ENCODE measurements at places on chromosomes 1 and 21. TPM values are rescaled to one million over a fixed set of nuclear protein-coding genes. Genes with fewer than 3 reads are reported as not detected.

- DNase-seq = no peak
These were observed 122.3 kb downstream of the DISC1 start for GRCh38 chr1:231748760-231749415.

DNA sequence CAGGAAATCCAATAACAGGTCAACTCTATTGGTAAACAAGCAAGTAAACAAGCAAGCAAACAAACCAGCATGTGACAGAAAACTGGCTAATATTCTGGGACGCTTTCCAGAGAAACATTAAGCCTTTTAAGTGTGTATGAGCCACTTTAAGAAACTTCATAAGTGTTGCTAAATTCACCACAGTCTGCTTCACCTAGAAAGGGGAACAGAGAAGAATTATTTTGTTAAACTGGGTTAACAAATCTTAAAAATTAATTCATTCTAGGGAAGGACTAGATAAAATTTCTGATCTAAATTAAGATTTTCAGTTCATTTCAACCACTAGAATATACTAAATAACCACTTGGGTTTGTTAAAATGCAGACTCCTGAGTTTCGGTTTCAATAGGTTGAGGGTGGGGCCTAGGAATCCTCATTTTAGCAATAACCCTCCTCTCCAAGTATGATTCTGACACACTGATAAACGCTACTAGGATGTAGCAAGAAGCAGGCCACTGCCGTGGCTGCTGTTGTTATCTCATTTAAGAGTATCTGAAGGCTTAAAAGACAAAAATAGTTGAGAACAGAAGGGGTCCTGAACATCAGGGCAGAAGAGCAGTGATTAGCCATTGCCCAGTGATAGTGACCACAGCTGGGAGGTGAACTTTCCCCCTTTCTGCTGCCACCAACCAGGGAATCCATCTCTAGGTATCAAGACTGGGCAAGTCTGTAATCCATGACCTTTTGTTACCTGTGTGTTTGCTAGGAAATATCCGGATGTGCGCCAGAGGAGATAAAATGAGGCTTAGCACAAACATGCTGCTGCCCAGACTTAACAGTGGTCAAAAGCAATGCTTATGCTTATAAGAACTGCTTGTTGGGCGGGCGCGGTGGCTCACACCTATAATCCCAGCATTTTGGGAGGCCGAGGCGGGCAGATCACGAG is 11.2 kb downstream of the CREG1 start:
- DNase-seq = no peak

DNA sequence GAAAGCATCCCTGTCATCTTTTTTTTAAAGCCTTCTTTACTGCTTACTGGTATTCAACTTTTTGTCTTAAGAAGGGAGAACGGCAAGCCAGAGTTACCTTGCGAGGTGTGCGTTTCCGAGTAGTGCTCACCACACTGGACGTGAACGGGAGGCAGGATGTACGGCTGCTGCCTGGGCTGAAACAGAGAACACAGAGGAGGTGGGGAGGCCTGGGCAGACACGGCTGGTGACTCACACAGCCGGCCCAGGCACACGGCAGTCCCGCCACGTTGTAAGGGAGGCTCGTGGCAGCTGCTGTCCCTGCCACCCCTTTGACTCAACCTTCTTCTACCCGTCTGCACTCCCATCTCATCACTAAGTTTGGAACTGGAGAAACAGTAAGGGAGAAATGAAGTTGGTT is 105.8 kb downstream of the SMYD2 start:
- no peak for DNase-seq

- no peak for DNase-seq
These were observed 86.8 kb downstream of the WLS start for GRCh38 chr1:68145418-68146126.

Gene KRTAP7-1
- not detected for total RNA-seq

Gene MAB21L3
- total RNA-seq = not detected

DNA sequence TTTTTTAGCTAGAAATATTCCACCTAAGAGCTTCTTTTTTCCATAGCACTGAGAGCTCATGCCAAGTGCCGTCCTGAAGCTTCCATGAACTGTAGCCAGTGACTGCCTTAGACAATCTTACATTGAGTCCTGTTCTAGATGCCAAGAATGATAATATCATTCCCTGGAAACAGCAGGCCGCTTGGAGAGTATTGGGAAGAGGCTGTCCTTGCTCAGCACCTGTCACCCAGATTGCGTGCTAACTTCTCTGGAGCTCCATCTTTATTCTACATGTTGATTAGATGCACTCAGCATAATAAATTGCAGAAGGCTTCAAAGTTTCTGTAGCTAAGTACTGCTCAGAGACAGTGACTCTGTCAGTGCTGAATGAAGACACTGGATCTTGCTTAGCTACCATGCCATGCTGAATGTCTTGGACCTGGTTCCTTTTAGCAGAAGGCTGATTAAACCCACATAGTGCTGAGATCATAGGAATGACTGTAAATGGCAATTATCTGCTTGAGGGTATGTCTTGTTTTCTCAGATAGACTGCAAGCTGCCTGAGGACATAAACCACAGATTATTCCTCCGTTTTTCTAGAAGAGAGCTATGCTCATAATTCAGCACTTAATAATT is 83.1 kb upstream of the IRF2BP2 start:
- DNase-seq = no peak

DNA sequence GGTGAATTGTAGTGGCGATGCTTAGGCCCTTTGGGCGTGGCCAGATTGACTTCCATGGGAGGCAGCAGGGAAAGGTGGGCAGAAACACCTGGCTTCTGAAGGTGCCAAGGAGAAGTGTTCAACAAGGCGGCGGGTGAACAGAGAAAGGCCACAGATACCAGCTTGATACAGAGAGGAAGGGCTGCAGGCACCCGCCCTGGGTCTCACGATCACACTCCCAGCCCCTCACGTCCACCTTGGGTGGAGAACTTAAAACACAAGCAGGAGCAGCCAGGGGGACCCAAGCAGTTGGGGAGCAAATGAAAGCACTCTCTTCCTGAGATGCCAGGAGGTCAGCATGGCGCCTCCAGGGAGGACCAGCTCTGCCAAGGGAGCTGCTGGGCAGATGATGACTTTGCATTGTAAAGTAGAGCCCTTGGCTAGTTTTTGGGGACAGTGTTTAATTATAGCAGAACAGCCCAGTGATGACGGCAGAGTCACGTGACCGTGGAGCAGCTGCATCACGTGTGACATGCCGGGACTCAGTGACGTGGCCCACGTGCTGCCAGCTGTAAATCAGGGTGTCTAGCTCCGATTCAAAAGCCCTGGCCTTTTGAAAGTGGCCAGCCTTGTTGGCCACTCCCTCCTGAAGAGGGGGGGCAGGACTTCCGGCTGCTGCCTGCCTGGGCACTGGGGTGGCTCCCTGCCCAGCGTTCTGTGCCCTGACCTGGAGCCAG is 19.0 kb downstream of the SLC37A1 start:
- DNase-seq = no peak

DNA sequence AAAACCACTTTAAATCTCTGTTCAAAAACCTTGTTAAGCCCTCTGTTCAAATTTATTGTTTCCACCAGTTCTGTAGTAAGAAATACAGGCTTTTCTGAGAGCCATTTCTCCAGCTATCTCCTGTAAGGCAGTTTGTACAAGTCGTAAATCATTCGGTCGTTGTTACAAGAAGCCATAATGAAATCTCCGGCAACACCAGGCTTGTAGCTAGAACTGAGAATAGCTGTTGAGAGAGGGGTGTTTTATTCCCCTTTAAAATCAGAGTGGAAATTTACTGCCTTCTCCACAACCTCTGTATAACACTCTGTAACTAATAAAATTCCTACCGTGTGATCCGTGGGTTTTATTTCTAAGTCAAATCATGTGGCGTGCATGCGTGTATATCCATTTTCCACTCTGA is 335.8 kb upstream of the KAZN start:
- no peak for DNase-seq

- no peak for DNase-seq
These were observed 33.2 kb downstream of the ZBTB40 start for GRCh38 chr1:22484706-22485345.

DNA sequence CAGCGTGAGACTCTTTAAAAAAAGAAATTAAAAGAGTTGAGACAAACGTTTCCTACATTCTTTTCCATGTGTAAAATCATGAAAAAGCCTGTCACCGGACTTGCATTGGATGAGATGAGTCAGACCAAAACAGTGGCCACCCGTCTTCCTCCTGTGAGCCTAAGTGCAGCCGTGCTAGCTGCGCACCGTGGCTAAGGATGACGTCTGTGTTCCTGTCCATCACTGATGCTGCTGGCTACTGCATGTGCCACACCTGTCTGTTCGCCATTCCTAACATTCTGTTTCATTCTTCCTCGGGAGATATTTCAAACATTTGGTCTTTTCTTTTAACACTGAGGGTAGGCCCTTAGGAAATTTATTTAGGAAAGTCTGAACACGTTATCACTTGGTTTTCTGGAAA is 31.2 kb downstream of the IFNAR1 start:
- no peak for DNase-seq

DNA sequence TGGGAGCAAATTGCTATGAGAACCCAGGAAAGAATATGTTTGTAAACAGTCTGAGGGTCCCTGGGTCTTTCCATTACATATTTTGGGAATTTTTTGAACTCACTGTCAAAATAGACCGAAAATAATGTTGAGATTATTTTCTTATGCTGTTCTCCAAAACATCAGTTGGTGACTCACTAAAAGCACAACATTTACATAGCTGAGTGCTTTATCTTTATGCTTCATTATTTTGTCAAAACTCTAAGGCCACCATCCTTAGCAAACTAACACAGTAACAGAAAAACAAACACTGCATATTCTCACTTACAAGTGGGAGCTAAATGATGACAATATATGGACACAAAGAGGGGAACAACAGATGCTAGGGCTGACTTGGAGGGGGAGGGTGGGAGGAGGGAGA is 459.3 kb downstream of the ADGRL2 start:
- DNase-seq = no peak

GRCh38 chr1:94463765-94464330 is 45.7 kb downstream of the ABCD3 start:
- DNase-seq = no peak

DNA sequence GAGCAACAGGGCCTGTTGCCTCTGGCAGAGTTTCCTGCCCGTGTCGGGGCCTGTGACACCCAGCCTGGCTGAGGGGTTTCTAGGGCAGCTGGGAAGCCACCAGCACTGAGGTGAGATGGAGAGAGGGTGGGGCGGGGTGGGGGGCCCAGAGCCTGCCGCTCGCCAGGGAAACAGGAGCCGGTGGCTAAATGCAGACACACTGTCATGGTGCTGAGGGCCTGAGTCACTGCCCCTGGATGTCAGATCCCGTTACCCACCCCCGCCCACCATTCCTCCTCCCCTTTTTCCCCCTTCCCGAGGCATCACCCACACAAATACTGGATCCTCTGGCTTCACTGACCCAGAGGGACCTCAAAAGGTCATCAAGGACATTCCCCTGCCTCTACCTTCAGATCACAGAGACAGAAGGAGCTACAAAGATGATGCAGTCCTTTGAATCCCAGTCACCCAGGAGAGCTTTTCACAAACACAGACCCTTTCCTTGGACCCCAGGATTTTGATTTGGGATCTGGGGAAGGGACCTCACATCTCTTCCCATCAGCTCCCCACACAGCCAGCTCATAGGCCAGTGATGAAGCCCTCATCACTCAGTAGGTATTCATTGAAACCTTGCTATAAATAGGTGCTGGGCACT is 1.9 kb upstream of the HSPB7 start:
- no peak for DNase-seq

GRCh38 chr1:185787238-185787637 is 53.0 kb downstream of the HMCN1 start:
- DNase-seq = no peak

DNA sequence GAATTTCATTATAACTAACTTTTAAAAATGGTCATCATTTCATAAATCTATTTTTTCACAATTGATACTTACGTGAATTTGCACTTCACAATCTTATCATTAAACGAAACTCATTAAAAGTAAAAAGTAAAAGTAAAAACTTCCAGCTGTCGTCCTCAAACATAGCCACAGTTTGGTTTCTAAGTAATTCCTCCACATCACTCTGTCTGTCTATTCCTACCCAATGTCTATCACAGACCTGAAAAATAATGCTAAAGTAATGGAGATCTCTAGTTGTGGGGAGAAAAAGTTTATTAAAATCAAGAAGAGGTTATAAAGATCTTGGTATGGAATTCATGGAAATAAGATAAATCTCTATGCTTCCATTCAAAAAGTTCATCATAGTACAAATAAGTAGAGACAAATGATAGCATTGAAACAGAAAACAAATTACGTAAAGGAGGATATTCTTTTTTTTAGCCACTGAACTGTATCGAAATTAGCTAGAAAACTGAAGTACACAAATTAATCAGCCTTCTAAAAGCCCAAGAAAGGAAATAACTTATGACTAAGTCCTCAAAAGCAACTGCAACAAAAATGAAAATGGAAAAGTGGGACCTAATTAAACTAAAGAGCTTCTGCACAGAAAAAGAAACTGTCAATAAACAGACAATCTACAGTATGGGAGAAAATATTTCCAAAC is 148.6 kb downstream of the TIAM1 start:
- no peak for DNase-seq

- no peak for DNase-seq
These were observed 848 bp upstream of the PYHIN1 start for GRCh38 chr1:158930504-158930903.

Gene ERICH3
- not detected for total RNA-seq
